Fibroblast of skin of scalp (primary cell): ENCODE measurements at places on chromosomes 13 and 19.
A peak's percentile ranks its signal among the peaks of the same experiment; 100 is the strongest.

DNA sequence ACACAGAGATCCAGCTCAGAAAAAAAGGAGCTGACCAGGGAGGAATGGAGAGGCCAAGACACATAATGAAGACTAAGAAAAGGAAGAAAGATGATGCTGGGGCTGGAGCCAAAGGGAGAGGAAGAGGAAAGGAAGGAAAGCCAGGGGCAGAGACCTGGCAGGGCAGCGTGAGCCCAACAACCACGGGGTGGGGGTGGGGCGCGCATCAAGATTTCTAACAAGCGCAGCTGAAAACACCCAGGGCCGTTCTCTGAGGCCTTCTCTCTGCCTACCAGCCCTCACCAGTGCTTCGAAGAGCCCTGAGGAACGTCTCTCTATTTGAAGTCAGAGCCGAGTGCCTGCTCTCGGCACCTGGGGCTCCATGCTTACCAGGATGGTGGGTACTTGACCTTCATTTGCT lies 23.6 kb upstream of the POU2F2 start:
- no peak for DNase-seq

GRCh38 chr19:2554856-2555255 lies 78.9 kb downstream of the GADD45B start:
- peak; percentile 49 for DNase-seq

GRCh38 chr13:56988543-56988942 lies 152.2 kb upstream of the PRR20A start:
- no peak for DNase-seq

- no peak for DNase-seq
These were observed 791 bp downstream of the PRKD2 start for GRCh38 chr19:46715975-46716671.

GRCh38 chr19:55690109-55690768 lies 15.2 kb downstream of the EPN1 start:
- no peak for DNase-seq

- no peak for DNase-seq
These were observed 330.1 kb downstream of the TDRD3 start for GRCh38 chr13:60727140-60727539.

- DNase-seq: peak; percentile 92
These were observed 27.7 kb downstream of the ZNF844 start for GRCh38 chr19:12092065-12092867.

GRCh38 chr19:50959731-50960500 lies 7.1 kb upstream of the KLK5 start:
- no peak for DNase-seq

- DNase-seq: no peak
These were observed 106.1 kb downstream of the COL4A2 start for GRCh38 chr13:110413016-110413675.
